ENCODE measurements at places on chromosomes 11 and 22.

- DNase-seq: no peak
These were observed 803.2 kb downstream of the TBC1D22A start for GRCh38 chr22:47565607-47566006.

DNA sequence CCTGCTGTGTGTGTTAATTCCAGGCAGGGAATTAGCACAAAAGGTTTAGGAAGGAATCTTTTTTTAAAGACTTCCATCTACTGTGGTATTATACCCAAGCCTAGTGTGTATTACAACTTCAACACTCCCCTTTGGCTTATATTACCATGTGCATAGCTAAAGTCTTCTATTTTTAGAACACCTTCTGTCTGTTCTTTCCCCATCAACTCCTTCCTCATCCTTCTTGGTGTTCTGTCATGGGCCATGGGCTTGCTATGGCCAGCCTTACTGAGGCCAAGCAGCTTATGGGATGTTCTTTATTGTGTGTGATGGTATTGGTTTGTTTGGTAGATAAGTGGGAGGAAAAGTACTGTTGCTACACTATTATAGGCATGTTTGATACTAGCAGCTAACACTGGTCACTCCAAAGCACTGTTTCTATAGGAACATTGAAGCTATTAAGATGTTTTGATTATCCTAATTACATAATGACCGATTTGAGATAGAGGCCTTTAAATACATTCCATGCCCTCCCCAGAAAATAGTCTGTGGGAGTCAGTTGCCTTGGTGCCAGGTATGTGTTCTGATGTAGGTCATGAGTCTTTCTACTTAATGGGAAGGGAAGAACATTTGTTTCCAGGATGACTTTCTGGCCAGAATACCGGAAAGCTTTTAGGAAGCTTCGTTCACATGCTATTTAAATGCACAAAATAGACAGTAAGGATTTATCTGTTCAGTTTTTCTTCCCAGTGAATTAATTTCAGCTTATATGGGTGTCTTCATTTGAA lies 16.5 kb downstream of the MCAM start:
- no peak for DNase-seq

GRCh38 chr11:109041876-109042275 lies 377.0 kb downstream of the DDX10 start:
- no peak for DNase-seq

DNA sequence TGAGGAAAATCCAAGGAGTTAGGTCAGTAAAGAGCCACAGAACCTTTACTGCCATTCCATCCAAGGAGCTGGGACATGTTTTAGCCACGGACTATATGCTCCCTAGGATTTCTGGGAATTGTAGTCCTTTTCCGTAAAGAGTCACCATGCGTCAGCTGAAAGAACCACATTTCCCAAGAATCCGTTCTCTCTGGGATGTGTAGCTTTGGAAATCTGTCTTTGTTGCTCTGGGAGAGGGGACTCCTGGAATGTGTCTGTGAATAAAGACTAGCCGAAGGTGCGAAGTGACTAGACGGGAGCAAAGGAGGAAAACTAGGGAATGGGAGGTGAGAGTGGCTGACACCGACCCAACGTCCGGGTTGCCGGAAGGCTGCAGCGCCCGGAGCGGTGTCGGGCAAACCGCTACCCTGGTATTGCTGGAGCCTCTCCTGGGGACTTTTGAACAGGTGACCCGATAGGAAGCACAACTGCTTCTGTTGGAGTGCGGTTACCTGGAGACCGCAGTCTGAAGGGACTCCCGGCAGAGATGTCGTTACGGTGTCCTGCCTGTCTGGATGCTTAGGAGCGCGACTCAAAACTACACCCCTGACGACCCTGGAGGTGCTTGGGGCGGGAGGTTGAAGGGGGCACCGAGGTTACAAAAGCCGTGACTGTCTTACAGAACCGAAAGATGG lies at the start of gene IFTAP:
Gene IFTAP, plus strand, starts transcription at position 187 of the 674 bp plus-strand sequence. CDS start 15,602 bp downstream, outside the sequence.
- peak; percentile 84 for DNase-seq

DNA sequence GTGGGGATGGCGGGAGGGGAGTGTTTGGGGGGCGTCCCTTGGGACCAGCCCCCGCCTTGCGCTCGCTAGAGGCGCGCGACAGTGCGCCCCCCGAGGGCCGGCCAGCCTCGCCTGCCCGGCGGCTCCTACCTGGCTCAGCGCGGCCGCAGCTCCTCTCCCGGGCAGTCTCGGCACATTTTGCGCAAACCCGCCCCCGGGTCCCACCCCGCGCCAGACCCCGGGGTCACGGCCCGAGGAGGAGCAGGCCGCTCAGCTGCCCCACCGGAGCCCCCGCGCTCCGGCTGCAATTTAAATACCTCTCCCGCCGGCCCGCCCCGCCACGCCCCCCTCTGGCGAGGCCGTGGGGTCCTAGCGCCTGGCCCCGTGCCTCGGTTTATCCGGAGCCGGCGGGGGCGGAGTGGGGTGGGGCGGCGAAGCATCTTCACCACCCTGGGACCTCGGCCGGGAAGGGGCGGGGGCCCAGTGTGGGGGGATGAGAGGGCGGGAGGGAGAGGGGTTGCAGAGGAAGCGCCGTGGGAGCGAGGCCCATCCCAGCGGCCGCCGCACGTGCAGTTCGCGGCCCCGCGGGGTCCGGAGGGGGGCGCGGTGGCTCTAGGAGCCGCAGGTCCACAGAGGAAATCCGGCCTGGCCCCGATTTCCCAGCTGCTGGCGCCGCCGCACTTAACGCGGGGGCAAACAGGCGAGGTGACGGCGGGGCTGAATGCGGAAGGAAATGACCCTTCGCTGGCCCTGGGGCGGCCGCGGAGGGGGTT lies at the start of gene LRRC32:
Gene LRRC32, minus strand, starts transcription at position 263 of the 752 bp plus-strand sequence. CDS start 4,793 bp downstream, outside the sequence.
- DNase-seq: no peak
